Parietal lobe (tissue), 2 donors: ENCODE measurements at places on chromosomes 12 and 14. TPM values are rescaled to one million over a fixed set of nuclear protein-coding genes. Genes with fewer than 3 reads are reported as not detected.

DIO3 gene
- total RNA-seq = not detected

CEBPE gene
- total RNA-seq = not detected

MYH6 gene
- not detected for total RNA-seq

ITGA7 gene
- 11.6 TPM for total RNA-seq

TEAD4 gene
- not detected for total RNA-seq

NAV3 gene
- total RNA-seq = 329 TPM

KRT73 gene
- not detected for total RNA-seq

DRAM1 gene
- 0.94 TPM for total RNA-seq

SLC7A8 gene
- total RNA-seq = 5.0 TPM

COPZ1 gene
- 54.8 TPM for total RNA-seq

OVCH1 gene
- 2.5 TPM for total RNA-seq

DBX2 gene
- 1.6 TPM for total RNA-seq

HHIPL1 gene
- 9.4 TPM for total RNA-seq

WDR20 gene
- 56.7 TPM for total RNA-seq

FAM177A1 gene
- 41.6 TPM for total RNA-seq

CSRP2 gene
- 280 TPM for total RNA-seq

BATF gene
- total RNA-seq = not detected

MAP3K9 gene
- total RNA-seq = 26.3 TPM

EML1 gene
- 200 TPM for total RNA-seq

MGP gene
- 1.6 TPM for total RNA-seq

FOXN3 gene
- 82.3 TPM for total RNA-seq
